ENCODE measurements at places on chromosomes 11 and 22. TPM values are rescaled to one million over a fixed set of nuclear protein-coding genes. Genes with fewer than 3 reads are reported as not detected.

Gene RAB3IL1
- 13.4 TPM for total RNA-seq

Gene CEP57
- total RNA-seq: 55.8 TPM

Gene OR2AT4
- total RNA-seq: not detected

Gene TMPRSS13
- total RNA-seq: not detected

Gene MUC6
- total RNA-seq: not detected

Gene KIAA1671
- 1.3 TPM for total RNA-seq

Gene TPH1
- total RNA-seq: not detected

Data from fibroblast of lung (primary cell).